CD4-positive, alpha-beta T cell treated with Interleukin-10 for 1 hour (primary cell): ENCODE measurements at places on chromosomes 12 and 14.

- DNase-seq, result no peak
These were observed 6.9 kb upstream of the MED13L start for GRCh38 chr12:116284396-116284795.

DNA sequence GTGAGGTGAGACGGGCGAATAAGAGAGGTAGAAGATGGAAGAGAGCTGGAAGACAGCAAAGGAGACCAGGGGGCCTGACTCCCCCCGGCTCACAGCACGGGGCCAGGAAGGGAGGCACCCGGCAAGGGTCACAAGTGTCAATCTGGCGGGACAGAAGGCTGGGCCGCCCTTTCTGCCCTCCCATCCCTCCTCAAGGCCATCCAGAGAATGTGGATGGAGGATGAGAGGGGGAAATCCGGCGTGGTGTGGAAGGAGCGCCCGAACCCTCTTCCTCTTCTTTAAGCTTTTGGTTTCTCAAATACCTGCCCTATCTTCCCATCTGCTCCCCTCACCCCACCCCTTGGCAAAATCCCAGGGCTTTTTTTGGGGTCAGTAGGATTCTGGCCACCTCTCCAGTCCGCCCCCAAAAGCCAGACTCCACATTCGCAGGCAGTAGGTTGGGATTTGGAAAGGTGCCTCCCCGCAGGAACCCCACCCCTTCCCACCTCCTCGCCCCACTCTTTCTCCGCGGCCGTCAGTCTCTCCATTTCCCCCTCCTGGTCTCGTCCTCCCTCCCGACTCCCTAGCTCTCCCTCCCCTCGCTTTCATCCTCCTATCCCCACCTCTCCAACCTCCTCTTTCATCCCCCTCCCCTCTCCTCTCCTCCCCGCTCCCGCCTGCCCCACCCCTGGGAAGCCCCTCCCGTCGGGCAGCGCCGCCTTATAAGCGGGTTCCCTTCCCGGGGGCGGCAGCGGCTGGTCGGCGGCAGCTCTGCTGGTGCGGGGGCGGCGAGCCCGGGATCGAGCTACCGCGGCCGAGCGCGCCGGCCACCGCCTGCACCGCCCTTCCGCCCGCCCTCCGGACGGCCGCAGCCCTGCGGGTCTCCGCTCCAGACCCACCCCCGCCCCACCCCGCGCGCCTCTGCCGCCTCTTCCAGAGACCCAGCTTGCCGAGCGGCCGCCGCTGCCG lies at the start of gene PTMS:
Gene PTMS (plus strand): TSS at position 730 of the 948 bp plus-strand sequence. CDS start 343 bp downstream, outside the sequence.
- DNase-seq, result no peak

GRCh38 chr14:50633954-50634353 lies 34.2 kb downstream of the SAV1 start:
- no peak for DNase-seq

GRCh38 chr12:63752283-63752682 lies 27.4 kb upstream of the RXYLT1 start:
- peak; percentile 1 for DNase-seq

DNA sequence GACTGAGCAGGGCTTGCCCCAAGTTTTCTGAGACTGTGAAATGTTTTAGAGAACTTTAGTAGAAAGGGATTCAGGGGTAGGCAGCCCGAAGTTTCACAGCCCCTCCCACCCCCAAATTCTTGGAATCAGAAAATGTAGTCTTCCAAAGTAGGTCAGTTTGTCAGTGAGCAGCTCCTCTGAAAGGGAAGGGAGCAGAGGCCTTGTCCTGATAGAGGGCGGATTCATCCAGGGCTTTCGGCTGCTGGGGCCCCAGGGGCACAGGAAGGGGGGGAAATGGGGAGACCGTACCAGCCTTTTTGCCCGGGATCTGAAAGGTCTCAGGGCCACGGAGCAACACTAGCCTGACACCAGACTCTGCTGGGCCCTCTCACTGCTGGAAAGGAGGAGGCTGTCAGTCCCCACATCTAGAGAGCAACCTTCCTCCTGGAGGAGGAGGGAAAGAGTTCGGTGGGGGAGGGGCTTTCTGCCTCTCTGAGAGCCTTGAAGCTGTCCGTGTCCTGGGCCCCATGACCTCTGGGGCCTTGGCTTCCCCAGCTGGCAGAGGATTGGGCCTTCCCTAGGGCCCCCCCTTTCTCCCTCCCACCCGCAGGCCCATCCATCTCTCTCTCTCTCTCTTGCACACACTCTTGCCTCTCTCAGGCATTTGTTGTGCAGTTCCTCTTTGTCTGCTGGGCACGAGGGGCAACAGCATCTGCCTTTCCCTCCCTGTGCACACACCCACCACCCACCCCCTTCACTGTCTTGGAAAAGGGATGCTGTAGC lies at the start of gene IKZF4:
Gene IKZF4 (plus strand): TSS at position 621 of the 762 bp plus-strand sequence. CDS start 451 bp downstream, outside the sequence.
- DNase-seq, result peak; percentile 32

- no peak for DNase-seq
These were observed 97.0 kb downstream of the SCARB1 start for GRCh38 chr12:124766727-124767065.

GRCh38 chr14:64556526-64556925 lies 6.8 kb downstream of the PPP1R36 start:
- DNase-seq, result no peak
